ENCODE measurements at places on chromosomes 16 and 17. TPM values are rescaled to one million over a fixed set of nuclear protein-coding genes. Genes with fewer than 3 reads are reported as not detected.

DNA sequence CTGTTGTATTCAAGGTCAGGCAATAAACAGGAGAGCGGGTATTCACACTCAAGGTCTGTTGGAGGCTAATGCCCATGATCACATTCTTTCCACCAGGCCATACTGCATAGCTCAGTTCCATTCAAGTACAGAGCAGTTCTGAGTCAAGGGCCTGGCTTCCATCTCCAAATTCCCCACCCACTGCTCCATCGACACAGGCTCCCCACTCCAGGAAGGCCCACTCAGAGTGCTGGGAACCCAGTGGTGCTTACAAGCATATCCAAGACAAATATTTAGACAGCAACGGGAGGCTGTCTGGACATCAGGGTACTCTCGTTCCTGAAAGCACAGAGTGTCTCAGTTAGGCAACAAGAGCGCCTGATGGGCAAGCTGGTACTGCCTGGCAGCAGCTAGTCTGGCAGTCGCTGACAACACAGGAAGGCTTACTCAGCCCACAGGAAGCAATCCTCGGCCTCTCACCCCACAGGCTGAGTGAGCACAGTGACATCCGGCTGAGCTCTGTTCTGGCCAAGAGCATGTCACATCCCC is 40.9 kb downstream of the RFFL start:
- H3K4me1 ChIP-seq, result peaks cover 21% of the 10 kb centered on the region
- DNase-seq, result peak; percentile 86
- H3K4me3 ChIP-seq, result no peak overlapping the region

DNA sequence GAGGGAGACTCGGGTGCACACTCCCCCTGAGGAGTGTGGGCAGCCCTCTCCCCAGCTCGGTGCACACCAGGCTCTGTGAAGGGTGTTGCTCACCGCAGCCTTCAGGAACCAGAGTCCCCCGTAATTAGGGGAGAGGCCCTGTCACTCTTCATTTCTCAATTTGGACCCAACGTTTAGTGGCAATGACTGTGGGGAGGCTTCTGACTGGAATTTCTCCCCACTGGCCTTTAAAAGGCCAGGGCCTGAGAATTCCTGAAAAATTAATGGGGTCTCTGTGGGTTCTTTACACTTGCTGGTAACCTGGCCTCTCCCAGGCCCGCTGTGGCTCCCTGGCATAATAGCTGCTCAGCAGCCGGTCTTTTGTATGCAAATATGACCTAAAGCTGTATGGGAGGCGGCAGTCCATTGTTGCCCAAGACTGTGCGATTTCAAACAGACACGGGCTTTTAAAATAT is 209.7 kb downstream of the MSI2 start:
- H3K27me3 ChIP-seq, result no peaks in the 10 kb centered on the region
- H3K27ac ChIP-seq, result no peak overlapping the region
- H3K4me3 ChIP-seq, result no peak overlapping the region
- no peaks in the 10 kb centered on the region for H3K4me1 ChIP-seq
- no peak for DNase-seq

DNA sequence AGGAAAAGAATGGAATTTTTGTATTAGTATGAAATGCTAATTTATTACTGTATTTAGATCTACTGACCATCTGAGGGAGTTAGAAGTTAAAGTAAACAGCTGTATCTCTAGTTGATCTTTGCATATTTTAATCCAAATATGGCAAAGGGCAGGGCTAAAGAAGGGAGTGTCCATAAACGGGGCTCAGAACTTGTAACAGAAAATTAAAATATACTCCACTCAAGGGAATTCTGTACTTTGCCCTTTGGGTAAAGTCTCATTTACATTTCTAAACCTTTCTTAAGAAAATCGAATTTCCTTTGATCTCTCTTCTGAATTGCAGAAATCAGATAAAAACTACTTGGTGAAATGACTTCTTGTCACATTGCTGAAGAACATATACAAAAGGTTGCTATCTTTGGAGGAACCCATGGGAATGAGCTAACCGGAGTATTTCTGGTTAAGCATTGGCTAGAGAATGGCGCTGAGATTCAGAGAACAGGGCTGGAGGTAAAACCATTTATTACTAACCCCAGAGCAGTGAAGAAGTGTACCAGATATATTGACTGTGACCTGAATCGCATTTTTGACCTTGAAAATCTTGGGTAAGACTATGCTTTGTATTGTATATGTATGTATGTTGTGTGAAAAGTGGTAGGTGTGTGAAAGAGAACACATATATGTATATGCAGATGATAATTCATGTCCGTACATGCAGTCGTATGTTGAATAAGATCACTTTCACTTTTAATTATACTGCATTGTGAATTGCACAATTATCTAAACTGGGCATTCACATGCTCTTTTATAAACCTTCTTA is at the start of gene ASPA:
TSS of gene ASPA (plus strand) at position 186 of the 799 bp plus-strand sequence. CDS start at position 349, 163 bp downstream.
- H3K4me1 ChIP-seq, result no peaks in the 10 kb centered on the region
- peak within 1 kb of the TSS; percentile 44 for H3K4me3 ChIP-seq
- DNase-seq, result no peak
- no peaks in the 10 kb centered on the region for H3K36me3 ChIP-seq

DNA sequence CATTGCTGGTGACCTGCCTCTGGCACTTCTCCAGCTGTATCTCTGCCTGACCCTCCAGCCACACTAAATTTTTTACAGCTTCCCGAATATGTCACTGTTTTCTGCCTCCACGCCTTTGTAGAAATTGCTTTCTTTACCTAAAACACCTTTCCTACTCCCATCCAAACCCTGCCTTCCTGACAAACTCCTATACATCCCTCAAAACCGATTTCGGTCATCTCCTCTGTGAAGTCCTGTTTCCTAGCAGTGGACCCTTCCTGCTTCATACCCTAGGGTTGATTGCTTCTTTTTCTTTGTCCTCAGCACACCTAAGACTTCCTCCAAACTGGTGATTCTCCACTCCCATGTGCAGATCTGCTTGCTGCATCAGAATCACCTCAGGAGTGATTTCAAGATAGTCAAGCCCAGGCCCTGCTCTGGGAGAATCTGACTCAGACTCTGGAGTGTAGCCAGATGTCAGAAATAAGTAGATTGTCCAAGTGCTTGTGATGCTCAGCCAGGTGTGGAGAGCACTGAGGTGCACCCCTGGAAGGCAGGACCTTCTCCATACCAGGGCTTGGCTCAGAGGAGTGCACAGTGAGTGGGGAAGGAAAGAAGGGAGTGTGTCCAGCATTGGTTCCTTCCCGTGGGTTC is 184.2 kb downstream of the COPRS start:
- H3K27me3 ChIP-seq, result no peaks in the 10 kb centered on the region
- H3K4me1 ChIP-seq, result peaks cover 25% of the 10 kb centered on the region
- no peak overlapping the region for H3K4me3 ChIP-seq
- no peaks in the 10 kb centered on the region for H3K36me3 ChIP-seq
- no peak overlapping the region for H3K27ac ChIP-seq

GRCh38 chr17:41697122-41697962 is 8.7 kb downstream of the EIF1 start:
- no peak for DNase-seq
- H3K4me1 ChIP-seq, result no peaks in the 10 kb centered on the region
- H3K27ac ChIP-seq, result no peak overlapping the region
- H3K27me3 ChIP-seq, result no peaks in the 10 kb centered on the region

GRCh38 chr17:64209983-64210382 is 53.1 kb downstream of the TEX2 start:
- no peaks in the 10 kb centered on the region for H3K27me3 ChIP-seq
- no peak for DNase-seq
- H3K36me3 ChIP-seq, result peaks cover 6% of the 10 kb centered on the region
- H3K4me3 ChIP-seq, result no peak overlapping the region

DNA sequence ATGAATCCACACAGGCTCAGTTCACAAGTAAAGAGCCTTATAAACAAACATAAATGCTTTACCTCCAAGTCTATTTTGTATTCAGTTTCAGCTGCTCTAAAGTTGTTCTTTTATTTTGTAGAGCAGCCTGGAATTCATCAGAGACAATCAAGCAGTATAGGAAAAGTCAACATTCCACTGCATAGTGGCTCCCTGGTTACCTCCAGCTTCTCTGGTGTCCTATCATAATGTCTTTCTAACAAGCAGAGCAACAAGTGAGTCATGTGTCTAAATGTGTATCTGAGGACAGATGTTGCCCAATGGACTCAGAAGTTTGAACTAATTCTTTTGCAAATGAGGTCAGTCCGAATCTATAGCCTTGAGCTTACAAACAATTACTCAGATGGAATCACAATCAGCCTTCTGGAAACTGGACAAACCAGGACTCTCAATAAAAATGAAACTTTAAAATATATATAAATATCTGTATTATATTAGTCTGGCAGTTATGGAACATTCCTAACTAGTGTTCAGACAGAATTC is 292.0 kb upstream of the TOM1L1 start:
- no peaks in the 10 kb centered on the region for H3K27me3 ChIP-seq
- no peak overlapping the region for H3K27ac ChIP-seq
- no peak for DNase-seq
- no peak overlapping the region for H3K4me3 ChIP-seq

GRCh38 chr17:6461792-6462524 is 17.7 kb downstream of the PIMREG start:
- H3K27me3 ChIP-seq, result no peaks in the 10 kb centered on the region
- H3K4me1 ChIP-seq, result no peaks in the 10 kb centered on the region
- no peak overlapping the region for H3K27ac ChIP-seq
- H3K36me3 ChIP-seq, result no peaks in the 10 kb centered on the region

- H3K36me3 ChIP-seq, result no peaks in the 10 kb centered on the region
- no peak overlapping the region for H3K4me3 ChIP-seq
- DNase-seq, result no peak
- no peak overlapping the region for H3K27ac ChIP-seq
Measured at GRCh38 chr17:7820231-7820630, 13.8 kb upstream of the KDM6B start.

- peaks cover 29% of the 10 kb centered on the region for H3K36me3 ChIP-seq
- no peaks in the 10 kb centered on the region for H3K27me3 ChIP-seq
- H3K27ac ChIP-seq, result no peak overlapping the region
Measured at GRCh38 chr16:68347605-68348004, 36.8 kb downstream of the PRMT7 start.

DNA sequence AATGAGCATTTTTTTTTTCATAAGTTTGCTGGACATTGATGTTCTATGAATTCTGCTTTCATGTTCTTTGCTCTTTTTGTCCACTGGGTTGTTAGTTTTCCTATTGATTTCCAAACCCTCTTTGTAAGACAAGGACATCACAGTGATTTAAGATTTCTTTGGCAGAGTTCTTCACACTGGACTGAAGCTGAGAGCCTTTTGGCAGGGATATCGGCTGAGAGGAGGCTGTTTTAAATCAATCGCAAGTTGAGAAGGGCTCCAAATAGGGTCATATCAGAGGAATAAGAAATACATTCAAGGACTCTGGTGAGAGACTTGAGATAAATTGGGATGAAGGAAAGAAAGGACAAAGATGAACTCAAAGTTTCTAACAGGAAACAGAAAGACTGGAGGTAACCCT is 165.8 kb upstream of the AXIN2 start:
- H3K27ac ChIP-seq, result no peak overlapping the region
- H3K4me1 ChIP-seq, result peaks cover 26% of the 10 kb centered on the region
- H3K4me3 ChIP-seq, result no peak overlapping the region
- DNase-seq, result no peak
- no peaks in the 10 kb centered on the region for H3K27me3 ChIP-seq
- no peaks in the 10 kb centered on the region for H3K36me3 ChIP-seq

GRCh38 chr16:54936979-54937670 is 6.5 kb downstream of the IRX5 start:
- H3K36me3 ChIP-seq, result no peaks in the 10 kb centered on the region
- H3K4me3 ChIP-seq, result peak overlapping the region; percentile 68
- H3K27me3 ChIP-seq, result peaks cover 5% of the 10 kb centered on the region
- H3K27ac ChIP-seq, result peak overlapping the region; percentile 6
- DNase-seq, result no peak

DNA sequence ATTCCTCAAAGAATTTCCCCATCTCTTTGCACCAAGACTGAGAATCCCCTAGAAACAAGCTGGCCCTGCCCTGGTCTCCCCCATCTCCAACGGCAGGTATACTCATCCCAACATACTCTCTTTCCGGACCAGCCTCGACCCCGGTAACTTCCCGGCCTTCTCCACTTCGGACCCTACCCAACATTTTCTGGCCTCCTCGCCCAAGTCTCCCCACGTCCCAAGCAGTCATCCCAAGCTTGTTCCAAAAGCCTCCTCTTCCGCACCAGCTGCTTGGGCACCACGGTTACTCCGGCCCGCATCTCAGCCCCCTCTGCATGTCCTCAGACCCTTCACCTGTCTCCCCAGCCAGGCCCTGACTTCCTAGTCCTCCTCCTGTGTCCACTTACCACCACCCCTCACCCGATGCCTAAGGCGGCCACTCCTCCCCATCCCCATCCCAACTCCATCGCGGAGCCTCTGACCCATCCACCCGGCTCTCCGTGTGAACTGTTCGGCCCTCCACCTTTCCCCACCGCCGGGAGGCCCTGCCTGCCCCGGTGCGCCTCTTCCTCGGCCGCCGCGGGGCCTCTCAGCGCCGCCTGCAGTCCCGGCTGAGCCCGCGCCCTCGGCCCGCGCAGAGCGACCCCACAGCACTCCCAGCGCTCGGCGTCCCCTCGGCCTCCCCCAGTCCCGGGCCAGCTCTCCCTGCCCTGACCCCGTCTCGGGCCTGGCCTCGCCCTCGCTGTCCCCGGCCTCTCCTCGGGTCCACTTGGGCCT is 994 bp downstream of the PITPNA start:
- peaks cover 27% of the 10 kb centered on the region for H3K4me1 ChIP-seq
- H3K36me3 ChIP-seq, result no peaks in the 10 kb centered on the region
- H3K27ac ChIP-seq, result peak overlapping the region; percentile 79

GRCh38 chr17:75913537-75914210 is 9.0 kb upstream of the MRPL38 start:
- H3K27me3 ChIP-seq, result no peaks in the 10 kb centered on the region
- H3K27ac ChIP-seq, result no peak overlapping the region
- H3K36me3 ChIP-seq, result no peaks in the 10 kb centered on the region
- DNase-seq, result no peak
- no peak overlapping the region for H3K4me3 ChIP-seq

- H3K36me3 ChIP-seq, result no peaks in the 10 kb centered on the region
- H3K27ac ChIP-seq, result peak overlapping the region; percentile 53
- no peaks in the 10 kb centered on the region for H3K27me3 ChIP-seq
- no peak overlapping the region for H3K4me3 ChIP-seq
- peaks cover 30% of the 10 kb centered on the region for H3K4me1 ChIP-seq
Measured at GRCh38 chr17:27541301-27542023, 85.2 kb downstream of the KSR1 start.

- no peaks in the 10 kb centered on the region for H3K4me1 ChIP-seq
- H3K27me3 ChIP-seq, result no peaks in the 10 kb centered on the region
- DNase-seq, result no peak
- H3K36me3 ChIP-seq, result no peaks in the 10 kb centered on the region
- H3K27ac ChIP-seq, result no peak overlapping the region
Measured at GRCh38 chr16:844638-845350, 44.3 kb upstream of the GNG13 start.

IL32 gene
- total RNA-seq, result 55.4 TPM

HAS3 gene
- total RNA-seq, result 2.7 TPM

EEF2K gene
- 35.1 TPM for total RNA-seq

FBXO39 gene
- total RNA-seq, result not detected

Measured in thoracic aorta (tissue), 2 donors.